Uterine smooth muscle cell (primary cell): ENCODE measurements at places on chromosomes 1 and 21. TPM values are rescaled to one million over a fixed set of nuclear protein-coding genes. Genes with fewer than 3 reads are reported as not detected.

Gene GJA4
- total RNA-seq = not detected in 2 replicates

Gene NR5A2
- under 0.01 TPM in 1 of 2 replicates, not detected in the other for total RNA-seq

Gene TCHH
- total RNA-seq = under 0.01 TPM in 1 of 2 replicates, not detected in the other

Gene FAM110D
- under 0.01 TPM in 2 replicates for total RNA-seq

Gene KCNT2
- total RNA-seq = 1.8 and 6.0 TPM in 2 replicates

Gene UBE2U
- not detected in 2 replicates for total RNA-seq

Gene SPRR5
- not detected in 2 replicates for total RNA-seq

Gene PRAMEF5
- not detected in 2 replicates for total RNA-seq

Gene INSRR
- under 0.01 TPM in 1 of 2 replicates, not detected in the other for total RNA-seq

Gene RCAN1
- total RNA-seq = 112 and 161 TPM in 2 replicates

Gene CA6
- total RNA-seq = not detected in 2 replicates

Gene BMP8B
- total RNA-seq = under 0.01 TPM in 2 replicates

Gene ZNF687
- 12.5 and 12.6 TPM in 2 replicates for total RNA-seq

Gene TIMM17A
- total RNA-seq = 74.0 and 93.1 TPM in 2 replicates

Gene IQGAP3
- total RNA-seq = 27.6 and 83.3 TPM in 2 replicates

Gene ETV3L
- total RNA-seq = not detected in 2 replicates

Gene S1PR1
- 11.0 and 12.2 TPM in 2 replicates for total RNA-seq

Gene LAX1
- under 0.01 TPM in 1 of 2 replicates, not detected in the other for total RNA-seq

Gene DNTTIP2
- total RNA-seq = 29.2 and 36.2 TPM in 2 replicates

Gene GRIK1
- total RNA-seq = not detected in 2 replicates

Gene SLC9C2
- not detected in 2 replicates for total RNA-seq

Gene PODN
- 5.6 and 35.1 TPM in 2 replicates for total RNA-seq

Gene ANKRD13C
- 22.2 and 23.8 TPM in 2 replicates for total RNA-seq

Gene FAM151A
- not detected in 2 replicates for total RNA-seq

Gene PPIH
- total RNA-seq = 27.0 and 52.6 TPM in 2 replicates

Gene SPRR4
- total RNA-seq = not detected in 2 replicates

Gene CYP4B1
- total RNA-seq = not detected in 2 replicates

Gene ATP1A4
- total RNA-seq = not detected in 2 replicates

Gene BGLAP
- total RNA-seq = 0.11 TPM in 1 of 2 replicates, not detected in the other

Gene ZNHIT6
- 9.8 and 11.2 TPM in 2 replicates for total RNA-seq

Gene TINAGL1
- 3.4 and 28.4 TPM in 2 replicates for total RNA-seq

Gene AMPD1
- not detected in 2 replicates for total RNA-seq

Gene IL10RB
- 39.6 and 47.1 TPM in 2 replicates for total RNA-seq

Gene NOC2L
- 84.2 and 155 TPM in 2 replicates for total RNA-seq

Gene TRPM2
- total RNA-seq = under 0.01 TPM in 1 of 2 replicates, not detected in the other

Gene CXADR
- 5.1 and 5.3 TPM in 2 replicates for total RNA-seq

Gene ADAMTS4
- total RNA-seq = 14.9 and 37.3 TPM in 2 replicates
